ENCODE measurements at places on chromosomes 2 and 18.

DNA sequence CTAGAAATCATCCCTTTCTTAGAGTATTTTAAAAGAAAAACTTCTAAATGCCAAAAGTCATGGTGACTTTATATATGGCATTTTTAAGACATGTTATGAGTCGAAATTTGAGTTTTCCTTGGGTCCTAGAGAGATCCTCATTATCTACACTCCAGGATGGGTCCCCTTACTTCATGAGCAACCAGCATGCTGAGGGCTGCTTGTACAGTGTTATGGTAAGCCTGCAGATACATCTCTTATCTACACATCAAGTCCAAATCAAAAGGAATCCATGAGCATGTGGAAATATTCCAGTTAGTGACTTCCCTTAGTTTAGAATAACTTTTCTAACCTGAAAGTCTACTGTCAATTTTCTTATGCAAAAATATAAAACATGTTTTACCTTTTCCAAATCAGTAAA is 58.7 kb downstream of the SLC66A3 start:
- no peak for DNase-seq

GRCh38 chr2:65227020-65227455 is 593 bp upstream of the ACTR2 start:
- no peak for DNase-seq

GRCh38 chr2:101418460-101419095 is 31.3 kb upstream of the CREG2 start:
- DNase-seq, result no peak

DNA sequence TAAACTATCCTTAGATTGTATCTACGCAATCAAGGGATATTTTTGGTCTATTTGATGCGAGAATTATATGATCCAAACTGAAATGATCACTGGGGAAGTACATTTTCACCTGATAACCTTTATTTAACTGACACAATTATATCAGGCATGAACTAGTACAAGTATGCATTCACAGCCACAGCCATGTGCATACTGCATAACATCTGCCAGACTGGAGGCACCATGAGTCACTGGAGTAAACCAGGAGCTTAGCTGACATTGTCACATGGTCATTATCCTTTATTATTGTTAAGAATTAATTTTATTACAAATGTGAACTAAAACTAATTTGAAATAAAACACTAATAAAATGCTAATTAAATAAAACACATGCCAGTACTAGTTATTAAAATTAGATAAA is 1127.1 kb downstream of the DPP10 start:
- no peak for DNase-seq

DNA sequence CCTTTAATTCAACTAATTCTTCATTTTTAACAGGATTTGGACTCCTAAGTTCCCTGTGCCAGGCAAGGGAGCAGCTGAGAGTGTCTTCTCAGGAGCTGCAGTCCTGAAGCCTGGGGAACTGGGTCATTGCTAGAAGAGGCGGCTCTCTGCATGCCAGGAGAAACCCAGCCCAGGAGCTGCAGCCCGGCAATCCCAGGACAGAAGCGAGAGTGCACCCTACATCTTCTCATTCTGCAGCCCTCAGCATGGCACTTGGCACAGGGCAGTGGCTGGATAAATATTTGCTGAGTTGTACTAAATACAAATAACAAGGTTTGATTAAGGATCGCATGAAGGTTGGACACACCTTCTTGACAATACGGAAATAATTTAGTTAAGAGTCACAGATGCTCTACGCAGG is 244.9 kb upstream of the PXDN start:
- peak; percentile 48 for DNase-seq

DNA sequence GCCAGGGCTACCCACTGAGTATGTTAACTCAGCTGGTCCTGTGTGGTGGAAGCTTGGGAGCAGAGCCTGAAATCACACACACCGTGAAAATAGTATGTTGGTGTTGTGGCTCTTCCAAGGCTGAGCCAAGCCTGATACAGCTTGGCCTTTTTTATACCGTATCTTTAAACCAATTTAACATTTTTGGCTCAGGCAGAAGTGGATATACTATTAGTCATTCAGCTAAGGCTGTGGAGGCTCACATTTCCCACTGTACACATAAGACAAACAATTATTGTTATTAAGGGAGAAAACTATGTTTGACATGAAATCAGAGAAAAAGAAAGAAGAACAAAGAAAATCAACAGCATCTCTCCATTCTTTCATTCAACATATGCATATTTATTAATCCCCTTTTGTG is 159.0 kb downstream of the BCL11A start:
- DNase-seq, result no peak

- no peak for DNase-seq
These were observed 114.8 kb downstream of the GALNT1 start for GRCh38 chr18:35696307-35696706.

DNA sequence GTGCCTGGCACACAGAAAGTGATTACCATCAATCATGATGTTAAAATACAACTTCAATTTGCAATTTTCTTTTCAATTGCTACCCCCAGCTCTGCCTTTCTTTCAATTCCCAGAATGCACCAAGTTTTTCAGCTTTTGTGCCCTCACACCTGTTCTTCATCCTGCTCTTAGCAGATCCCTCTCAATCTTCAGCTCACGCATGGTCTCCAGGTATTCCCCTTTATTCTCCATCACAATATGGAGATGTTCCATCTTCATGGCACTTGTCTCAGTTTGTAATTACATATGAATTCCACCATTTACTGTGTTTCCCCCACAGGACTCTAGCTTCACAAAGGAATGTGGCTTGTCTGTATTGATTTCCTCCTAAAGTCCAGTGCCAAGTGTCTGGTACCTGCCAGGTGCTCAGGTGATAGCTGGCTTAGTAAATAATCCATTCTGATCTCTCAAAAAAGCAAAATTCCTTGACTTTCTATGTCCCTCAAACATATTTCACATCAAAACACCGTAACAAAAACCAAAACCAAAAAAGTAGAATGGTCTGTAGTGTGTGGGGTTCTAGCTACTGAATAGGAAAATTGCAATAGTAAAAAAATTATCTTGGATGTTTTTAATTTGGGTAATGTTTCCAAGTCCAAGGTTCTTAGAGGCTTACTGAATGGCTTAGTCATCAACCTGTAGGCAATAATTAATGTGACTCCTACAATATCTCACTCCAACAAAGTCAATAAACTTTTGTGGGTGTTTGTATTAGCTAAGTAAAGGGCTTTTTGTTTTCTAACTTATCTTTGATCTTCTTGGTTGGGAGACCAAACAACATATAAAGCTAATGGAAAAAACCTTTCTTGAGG is 2.9 kb upstream of the INSIG2 start:
- peak; percentile 37 for DNase-seq

DNA sequence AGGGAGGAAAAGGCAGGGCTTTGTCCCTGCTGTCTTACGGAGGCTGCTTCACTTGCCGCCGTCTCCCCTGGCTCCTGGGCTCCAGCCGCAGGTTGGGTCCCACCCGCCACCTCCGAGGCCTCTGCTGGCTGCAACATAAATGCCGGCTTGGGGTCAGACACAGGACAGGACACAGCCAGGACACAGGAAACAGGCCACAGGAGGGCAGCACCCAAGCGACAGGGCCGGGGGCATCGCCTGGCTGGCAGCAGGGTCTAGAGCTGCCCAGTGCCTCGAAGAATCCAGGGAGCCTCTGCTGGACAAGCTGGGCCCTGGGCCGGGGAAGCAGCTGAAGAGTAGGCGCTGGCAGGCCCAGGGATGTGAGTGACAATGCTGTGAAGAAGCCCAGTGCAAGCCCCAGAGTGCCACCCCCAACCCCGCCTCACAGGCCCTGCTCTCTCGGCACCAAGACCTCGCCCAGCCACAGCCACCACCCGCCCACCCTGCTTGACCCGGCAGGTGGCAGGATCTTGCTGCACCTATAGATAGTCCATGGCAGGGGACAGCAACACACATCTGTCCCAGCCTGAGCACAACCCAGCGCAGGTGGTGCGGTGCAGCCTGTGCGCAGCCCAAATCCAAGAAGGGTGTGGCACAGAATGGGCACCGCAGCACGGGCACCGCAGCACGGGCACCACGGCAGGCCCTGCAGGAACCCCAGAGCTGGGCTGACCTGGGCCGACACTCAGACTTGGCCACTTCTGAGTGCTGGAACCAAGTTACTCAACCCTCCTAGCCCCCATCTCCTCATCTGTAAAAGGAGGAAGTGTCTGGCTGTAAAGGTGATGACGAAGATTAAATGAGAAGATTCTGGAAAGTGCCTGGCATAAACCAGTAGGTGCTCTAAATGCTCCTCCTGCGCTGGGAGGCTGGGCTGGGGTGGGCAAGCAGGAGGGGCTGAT is 55.6 kb downstream of the BIN1 start:
- DNase-seq, result peak; percentile 23

GRCh38 chr2:175003875-175004729 is 1.1 kb downstream of the CHN1 start:
- no peak for DNase-seq

DNA sequence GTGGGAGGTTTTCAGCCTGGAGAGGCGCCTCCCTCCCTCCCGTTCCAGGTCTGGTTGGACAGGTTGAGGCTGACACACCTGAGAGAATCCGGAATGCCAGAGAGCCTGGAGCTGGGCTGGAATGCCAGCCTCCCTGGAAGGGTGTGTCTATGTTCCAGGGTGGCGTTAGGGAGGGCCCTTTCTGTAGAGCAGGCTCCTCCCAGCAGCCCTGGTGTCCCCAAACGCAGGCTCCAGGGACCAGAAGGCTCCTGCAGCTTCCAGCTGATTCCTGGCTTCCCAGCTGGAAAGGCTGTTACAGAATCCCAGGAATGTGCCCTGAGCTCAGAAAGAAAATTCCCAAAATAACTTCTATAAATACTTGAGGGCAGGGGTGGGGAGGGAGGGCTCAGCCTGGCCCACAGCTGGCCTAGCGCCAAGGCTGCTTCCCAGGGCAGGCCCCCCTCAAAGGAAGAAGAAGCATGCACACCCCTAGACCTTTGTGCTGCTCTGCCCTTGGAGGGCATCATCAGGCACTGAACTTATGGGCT is 85.4 kb downstream of the STPG4 start:
- DNase-seq, result peak; percentile 87

- DNase-seq, result peak; percentile 18
These were observed 14.8 kb upstream of the GLI2 start for GRCh38 chr2:120720746-120721375.

- DNase-seq, result no peak
These were observed 88.8 kb downstream of the GFPT1 start for GRCh38 chr2:69298261-69298660.

DNA sequence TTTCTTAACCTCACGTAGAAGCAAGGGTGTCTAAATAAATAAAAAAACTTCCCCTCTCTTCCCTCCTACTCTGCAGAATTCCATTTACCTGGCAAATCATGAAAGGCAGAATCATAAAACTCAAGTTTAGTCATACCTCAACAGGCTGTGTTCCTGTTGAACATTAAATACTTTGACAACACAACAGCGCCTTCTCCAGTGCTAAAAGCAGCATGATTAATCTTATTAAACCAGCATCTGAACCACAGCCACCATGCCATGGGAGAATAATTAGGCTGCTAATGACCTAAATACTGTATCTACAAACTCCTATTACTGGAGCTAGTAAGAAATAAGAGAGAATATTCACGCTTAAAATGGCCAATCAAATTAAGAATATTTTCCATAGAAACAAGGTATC is 68.1 kb downstream of the CDH2 start:
- no peak for DNase-seq

GRCh38 chr2:3643371-3644245 is 14.4 kb upstream of the ALLC start:
- no peak for DNase-seq

GRCh38 chr2:214019973-214020345 is 390.9 kb upstream of the VWC2L start:
- no peak for DNase-seq

GRCh38 chr2:234290671-234291070 is 206.2 kb downstream of the ARL4C start:
- peak; percentile 41 for DNase-seq

- no peak for DNase-seq
These were observed 273.2 kb upstream of the RGPD4 start for GRCh38 chr2:107553539-107553938.

DNA sequence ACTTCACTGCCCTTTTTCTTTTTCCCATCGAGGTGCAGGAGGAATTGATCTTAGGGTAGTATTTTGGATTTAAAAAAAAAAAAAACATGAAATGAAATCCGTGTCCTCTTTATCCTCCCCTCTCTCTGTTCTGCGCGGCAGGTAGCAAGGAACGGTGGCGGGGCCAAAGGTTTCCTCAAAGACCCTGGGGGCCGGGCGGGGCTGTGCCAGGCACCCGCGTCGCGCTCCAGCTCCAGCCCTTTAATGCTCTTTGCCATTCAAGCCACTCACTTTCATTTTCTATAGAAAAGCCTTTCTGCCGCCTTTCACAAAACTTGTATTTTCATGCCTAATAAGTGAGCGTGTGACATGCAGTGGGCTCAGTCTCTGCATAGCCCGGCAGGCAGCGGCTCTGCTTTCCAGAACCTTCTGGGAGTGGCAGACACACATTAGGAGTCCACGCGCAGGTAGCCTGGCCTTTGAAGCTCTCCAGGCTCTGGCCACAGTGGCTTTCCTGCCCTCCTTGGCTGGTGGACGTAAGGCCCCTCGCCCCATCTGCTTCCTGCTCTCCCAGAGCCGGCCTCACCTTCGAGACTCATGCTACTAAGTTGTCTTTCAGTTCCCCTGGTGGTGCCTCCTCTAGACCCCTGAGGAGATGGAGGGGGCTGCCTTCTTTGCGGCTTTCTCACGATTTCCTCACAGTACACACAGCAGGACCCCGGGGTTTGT is 41.7 kb downstream of the AGAP1 start:
- DNase-seq, result no peak

- DNase-seq, result peak; percentile 23
These were observed 33.0 kb upstream of the SNED1 start for GRCh38 chr2:240965296-240965904.

DNA sequence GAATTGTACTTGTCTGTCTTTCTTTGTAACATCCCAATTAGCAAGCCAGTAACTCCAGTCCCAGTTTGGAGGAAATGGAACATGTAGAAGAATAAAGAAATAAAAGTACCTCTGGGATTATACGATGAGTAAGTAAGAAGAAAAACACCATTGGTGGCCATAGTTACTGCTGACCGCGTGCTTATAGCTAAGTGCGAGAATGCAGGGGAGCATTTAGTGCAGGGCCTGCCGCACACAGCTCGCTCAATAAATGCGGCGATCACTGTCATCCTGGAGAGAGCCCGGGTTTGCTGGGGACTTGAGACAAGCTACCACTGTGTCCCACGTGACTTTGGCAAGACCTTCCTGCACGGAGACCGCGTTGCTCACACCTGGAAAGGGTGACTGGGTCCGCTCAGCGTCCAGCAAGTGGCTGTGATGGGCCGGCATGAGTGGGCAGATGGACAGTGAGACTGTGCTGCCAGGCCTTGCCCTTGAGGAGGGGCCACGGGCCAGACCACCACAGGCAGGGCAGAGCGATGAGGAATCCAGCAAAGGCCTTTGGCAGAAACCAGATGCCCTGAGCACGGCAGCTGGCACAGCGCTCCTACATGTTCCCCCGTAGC is 54.8 kb downstream of the ADI1 start:
- no peak for DNase-seq

- DNase-seq, result no peak
These were observed 937.7 kb downstream of the TRIB2 start for GRCh38 chr2:13654416-13654815.

GRCh38 chr2:135874777-135875365 is 1.4 kb downstream of the MCM6 start:
- DNase-seq, result no peak
